Mammary epithelial cell (primary cell): ENCODE measurements at places on chromosomes 3 and 15. TPM values are rescaled to one million over a fixed set of nuclear protein-coding genes. Genes with fewer than 3 reads are reported as not detected.
A peak's percentile ranks its signal among the peaks of the same experiment; 100 is the strongest.

GRCh38 chr15:53627279-53627678 is 132.2 kb downstream of the WDR72 start:
- DNase-seq, result no peak

DNA sequence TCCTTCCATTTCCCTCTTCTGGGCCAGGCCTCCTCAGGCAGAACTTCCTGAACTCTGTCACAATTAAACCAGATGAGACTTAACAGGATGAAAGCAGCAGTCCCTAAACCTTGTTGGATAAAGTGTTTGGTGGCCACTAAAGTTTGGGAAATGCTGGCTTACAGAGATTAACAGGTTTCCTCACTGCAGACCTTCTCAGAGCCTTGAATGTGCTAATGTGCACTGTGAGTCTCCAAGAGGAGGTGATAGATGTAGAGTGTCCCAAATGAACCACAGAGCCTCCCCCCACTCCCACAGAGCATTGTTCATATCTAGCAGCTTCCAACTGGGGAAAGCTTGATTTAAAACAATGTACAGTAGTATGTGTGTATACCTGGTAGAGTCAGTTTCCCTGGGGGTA is 42.9 kb downstream of the HAPLN3 start:
- DNase-seq, result no peak

DNA sequence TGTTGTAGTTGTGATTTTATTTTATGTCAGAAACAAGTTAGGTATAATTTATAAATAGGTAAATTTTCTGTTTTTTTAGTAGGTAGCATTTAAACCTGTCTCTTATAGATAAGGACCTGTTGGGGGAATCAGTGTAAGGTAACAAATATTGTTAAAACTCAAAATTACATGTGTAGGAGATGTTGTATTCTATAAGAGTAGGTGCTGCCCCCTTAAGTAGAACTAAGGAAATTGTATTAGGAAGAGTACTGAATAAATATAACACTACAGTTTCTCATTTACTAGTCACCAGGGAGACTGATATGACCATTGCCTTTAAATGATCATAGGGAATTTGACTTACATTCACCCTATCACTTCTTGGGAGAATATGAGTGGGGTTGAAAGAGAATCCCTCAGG is 31.2 kb downstream of the SLC25A36 start:
- DNase-seq, result peak; percentile 17

Gene CPLX3
- total RNA-seq, result not detected

Gene STAB1
- total RNA-seq, result 0.29 TPM in 1 of 2 replicates, not detected in the other
